ENCODE measurements at places on chromosomes 2 and 18.

DNA sequence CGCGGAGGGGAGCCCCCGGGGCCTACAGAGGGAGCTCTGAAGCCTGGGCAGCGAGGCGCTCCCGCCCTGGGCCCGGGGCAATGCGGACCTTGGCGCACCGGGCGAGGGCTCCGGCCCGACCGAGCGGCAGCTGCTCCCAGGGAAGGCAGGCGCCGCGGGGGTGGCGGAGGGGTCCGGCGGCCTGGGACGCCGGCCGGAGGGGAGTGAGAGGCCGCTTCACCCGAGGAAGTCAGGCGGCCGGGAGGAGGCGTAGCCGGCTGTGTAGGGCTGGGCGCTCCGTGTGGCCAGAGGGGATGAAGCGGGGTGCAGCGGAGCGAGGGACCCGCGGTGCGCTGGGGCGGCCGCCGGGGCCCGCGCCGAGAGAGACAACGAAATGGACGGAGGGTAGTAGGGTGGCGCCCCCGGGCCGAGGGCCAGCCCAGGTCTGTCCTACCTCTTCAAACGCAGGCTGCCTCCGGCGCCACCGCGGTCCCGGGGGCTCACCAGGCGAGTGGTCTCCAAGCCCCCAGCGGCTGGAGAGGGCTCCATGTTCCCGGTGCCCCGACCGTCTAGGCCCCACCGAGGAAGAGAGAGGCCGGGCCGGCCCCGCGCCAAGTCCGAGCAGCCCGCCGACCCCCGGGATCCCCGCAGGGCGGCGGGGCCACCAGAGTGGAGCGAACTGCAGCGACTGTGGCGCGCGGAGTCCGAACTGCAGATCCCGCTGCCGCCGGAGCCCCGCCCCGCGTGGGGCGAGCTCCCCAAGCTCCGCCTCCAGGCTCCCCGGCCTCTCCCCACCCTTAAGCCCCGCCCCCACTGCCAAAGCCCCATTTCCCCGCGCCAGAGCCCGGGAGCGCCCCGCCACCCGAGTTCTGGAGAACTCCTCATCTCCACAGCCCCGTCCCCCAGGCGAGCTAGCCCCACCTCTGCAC is at the start of gene SLC30A3:
Gene SLC30A3 (minus strand): TSS at position 669 of the 908 bp plus-strand sequence. CDS start 141 bp downstream, at position 528.
- DNase-seq = no peak

DNA sequence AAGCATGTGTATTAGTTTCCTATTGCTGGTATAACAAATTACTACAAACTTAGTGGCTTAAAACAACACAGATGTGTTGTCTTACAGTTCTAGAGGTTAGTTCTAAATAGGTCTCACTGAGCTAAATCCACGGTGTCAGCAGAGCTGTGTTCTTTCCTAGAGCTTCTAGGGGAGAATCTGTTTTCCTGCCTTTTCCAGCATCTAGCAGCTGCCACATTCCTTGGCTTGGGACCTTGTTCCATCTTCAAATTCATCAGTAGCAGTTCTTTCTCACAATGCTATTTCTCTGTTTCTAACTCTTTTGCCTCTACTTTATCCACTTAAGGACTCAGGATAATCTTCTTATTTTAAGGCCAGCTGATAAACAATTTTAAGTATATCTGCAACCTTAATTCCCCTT is 32.2 kb upstream of the CREB1 start:
- DNase-seq = no peak

DNA sequence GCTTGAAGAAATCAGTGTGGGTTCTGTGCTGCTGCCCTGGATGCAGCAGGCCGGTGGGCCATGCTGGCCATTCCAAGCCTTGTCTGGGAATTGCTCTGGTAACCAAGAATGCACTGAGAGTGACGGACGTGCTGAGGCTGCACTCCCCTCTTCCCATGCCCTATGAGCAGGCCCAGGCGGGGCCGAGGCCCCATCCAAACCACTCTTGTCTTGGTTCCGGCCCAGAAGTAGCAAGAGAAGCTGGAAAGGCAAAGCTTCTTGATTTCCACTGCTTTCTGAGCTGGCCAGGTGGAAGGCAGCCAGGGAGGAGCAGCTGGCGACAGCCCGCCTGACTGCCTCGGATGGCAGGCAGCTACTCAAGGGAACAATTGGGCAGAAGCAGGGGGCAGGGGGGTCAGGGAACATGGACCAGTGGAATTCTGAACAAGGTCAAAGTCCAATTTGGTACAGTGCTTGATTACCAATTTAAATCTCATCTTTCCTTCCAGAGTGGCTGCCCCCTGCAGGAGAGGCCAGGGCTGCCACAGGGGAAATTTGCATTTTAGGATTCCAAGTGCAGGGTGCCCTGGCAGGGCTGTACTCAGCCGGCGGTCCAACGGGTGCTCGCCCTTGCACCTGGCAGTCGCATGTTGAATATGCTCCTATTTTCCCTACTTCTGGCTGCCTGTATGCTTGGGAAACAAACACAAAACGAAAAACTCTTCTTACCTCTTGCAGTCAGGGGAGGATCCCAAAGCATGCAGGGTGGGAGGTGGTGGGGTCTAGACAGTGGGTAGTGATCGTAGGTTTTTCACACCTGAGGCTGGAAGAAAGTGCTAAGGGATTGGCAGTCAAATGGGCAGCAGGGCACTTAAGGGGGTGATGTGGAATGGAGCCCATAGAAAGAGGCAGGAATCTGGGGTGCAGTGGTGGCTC is 67.3 kb downstream of the LIPG start:
- no peak for DNase-seq

DNA sequence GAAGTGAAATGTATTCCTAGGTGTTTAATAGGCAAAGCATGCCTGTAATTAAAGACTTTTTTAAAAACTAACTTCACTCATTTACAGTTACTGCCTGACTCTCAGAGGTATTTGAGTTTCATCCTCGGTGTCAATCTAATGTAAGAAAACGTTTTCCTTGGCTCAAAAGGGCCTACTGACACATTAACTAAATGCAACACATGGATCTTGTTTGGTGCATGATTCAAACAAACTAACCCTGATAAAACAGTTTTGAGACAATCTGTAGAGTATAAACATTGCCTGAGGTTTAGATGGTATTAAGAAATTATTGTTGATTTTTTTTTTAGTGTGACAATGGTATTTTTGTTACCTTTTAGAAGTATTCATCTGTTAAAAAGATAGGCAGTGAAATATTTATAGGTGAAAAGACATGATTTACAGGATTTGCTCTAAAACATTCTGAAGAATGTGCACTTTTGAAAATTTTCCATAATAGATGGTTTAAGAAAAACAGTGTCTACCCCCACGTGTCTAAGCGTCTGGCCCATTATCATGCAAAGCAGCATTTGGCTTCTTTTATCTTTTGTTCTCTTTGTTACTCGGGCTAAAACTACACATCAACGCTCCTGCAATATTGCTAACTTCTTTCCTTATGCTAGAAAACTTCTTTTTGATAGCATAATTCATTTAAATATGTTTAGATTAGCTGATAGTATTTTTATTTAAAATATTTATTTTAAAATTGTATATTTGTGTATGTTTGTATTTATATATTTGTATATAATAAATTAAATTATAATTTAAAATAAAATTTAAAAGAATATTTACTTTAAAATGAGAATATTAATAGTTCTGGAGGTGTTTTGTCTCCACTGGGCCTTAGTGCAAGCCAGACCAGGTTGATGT is 160.2 kb upstream of the NDUFV2 start:
- DNase-seq = no peak

DNA sequence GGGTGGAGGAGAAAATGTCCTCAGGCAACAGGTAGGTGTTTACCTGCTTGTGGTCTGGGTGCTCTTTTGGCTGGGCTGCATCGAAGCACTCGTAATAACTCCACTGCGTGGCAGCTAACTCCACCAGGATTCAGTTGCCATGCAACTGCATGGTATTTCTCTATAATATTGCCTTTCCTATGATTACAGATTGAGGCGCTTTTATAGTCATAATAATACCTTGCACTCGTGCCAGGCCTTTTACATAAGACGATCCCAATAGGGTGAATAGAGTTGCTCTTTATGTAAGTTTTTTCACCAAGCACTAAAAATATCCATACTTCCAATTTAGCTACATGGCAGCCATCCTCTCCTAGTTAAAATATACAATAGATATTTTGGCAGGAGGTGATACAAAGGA is 19.7 kb upstream of the NYAP2 start:
- DNase-seq = no peak

GRCh38 chr2:61727746-61728145 is 126.1 kb downstream of the FAM161A start:
- DNase-seq = no peak

DNA sequence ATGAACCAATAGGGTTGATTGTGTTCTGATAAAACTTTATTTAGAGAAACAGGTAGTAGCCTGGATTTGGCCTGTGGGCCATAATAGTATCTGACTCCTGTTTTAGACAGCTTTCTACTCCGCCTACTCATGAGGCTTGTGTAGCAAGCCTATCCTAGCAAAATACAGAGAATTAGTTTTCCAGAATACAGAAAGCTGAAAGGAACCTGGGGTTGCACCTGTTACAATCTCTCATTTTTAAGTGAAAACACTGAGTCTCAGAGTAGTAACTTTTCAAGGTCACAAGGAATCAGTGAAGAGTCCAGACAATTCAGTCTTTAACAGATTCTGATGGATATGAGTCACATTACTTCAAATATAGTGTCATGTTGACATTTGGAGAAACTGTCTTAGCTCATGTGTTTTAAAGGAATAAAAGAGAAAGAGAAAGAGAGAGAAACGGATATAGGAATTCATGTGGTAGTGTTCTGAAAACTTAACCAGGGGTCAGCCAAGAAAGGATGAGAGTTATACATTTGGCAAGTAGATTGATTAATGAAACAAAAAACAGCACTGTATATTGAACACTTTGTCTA is 17.0 kb downstream of the ARHGAP28 start:
- DNase-seq = no peak

GRCh38 chr18:36809590-36810381 is 19.0 kb downstream of the TPGS2 start:
- no peak for DNase-seq

DNA sequence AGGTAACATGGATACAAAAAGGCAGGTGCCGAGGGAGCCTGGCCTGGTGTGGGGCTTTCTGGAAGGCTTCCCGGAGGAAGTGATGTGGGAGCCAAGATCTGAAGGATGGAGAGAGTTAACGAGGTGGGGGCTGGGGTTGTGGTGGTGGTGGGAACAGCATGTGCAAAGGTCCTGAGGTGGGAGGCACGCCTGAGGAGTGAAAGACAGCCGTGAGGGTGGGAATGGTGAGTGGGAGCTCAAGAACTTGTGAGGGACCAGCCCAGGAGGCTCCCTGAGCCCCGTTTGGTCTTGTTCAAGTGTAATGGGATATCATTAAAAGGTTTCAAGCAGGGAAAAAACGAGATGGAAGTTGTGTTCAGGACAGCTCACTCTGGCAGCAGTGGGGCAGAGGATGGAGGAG is 35.2 kb downstream of the TRPM8 start:
- DNase-seq = no peak

DNA sequence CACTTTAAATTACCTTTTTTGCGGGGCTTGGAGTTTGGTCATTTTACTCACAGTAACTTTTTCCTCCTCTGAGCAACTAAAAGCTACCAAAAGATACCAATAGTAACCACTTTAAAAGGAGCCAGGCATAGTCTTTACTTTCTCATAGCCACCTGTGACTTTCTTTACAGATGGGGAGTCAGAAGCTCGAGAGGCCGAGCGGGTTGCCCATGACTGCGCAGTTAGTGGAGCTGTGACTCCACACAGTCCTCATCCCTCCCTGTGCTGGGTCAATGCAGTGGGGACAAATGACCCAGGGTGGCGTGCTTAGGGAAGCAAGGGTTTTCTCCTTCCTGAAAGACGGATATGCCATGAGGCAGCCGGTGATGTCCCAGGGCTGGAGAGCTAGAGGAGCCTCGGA is 11.9 kb downstream of the LCT start:
- no peak for DNase-seq

- DNase-seq = no peak
These were observed 102.6 kb downstream of the HDAC4 start for GRCh38 chr2:239298116-239298804.

- no peak for DNase-seq
These were observed 143.0 kb upstream of the SCN7A start for GRCh38 chr2:166637051-166637450.

DNA sequence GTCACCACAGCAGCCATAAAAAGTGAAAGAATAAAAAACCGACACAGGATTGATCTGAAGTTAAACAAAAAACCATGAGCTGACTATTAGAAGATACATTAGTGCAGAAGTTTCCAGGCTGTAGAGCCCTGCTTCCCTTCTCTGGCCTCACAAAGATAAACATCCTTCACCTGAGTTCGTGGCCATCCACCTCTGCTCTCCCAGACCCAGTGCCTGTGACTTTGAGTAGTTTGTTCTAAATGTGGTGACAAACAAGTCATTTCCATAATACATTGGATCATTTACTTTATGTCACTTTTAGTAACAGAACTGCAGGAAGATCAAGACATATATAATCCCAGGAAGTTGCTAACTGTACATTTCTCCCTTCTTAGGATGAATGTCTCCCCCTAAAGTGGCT is 241.9 kb upstream of the MAP2 start:
- DNase-seq = no peak

DNA sequence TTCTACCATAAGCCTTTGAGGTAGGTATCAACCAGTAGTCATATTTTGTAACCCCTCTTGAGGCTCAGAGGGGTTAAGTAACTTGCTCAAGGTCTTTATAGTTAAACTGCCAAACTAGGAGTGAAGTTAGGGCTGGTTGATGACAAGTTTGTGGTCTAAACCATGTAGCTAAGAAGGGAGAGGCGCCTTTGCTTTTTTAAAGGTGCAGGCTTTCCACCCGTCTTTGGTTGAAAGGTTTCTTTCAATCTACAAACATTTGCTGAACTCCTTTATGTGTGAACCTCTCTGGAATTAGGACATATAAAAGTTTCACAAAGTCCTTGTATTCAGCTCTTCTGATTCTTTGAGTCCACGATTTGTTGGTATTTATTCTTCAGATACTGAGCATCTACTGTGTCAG is 2.4 kb upstream of the MTA3 start:
- no peak for DNase-seq

DNA sequence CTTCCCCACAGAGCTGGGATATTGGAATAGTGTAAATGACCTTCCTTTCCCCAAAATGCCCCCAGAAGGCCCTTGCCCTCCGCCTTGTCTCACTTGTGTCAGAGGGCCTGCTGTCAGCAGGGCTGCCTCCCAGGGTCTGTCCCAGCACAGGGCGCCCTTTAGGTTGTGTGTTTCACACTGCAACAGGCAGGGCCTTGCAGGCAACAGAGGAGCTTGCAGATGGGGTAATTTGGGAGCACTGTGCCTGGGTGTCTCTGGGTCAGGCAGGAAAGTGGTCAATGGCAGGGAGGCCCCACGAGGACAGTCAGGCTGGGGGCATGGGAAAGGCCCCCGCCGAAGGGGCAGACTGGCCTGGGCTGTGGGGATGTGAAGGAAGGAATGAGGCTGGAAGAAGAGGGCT is 130.7 kb downstream of the ASB1 start:
- DNase-seq = no peak

Measured in retinal pigment epithelial cell (primary cell).